ENCODE measurements at places on chromosomes 6 and 20. TPM values are rescaled to one million over a fixed set of nuclear protein-coding genes. Genes with fewer than 3 reads are reported as not detected.

DUSP22 gene
- total RNA-seq, result 15.6 TPM

SLC17A2 gene
- not detected for total RNA-seq

TBXT gene
- not detected for total RNA-seq

BPIFA1 gene
- not detected for total RNA-seq

HTR1E gene
- total RNA-seq, result not detected

RAET1L gene
- 0.35 TPM for total RNA-seq

TCP11 gene
- total RNA-seq, result not detected

PPP1R14C gene
- total RNA-seq, result 1.7 TPM

TPX2 gene
- 100 TPM for total RNA-seq

TRIM10 gene
- not detected for total RNA-seq

RBPJL gene
- not detected for total RNA-seq

BPIFB4 gene
- total RNA-seq, result not detected

KCNK15 gene
- 0.79 TPM for total RNA-seq

ARMC2 gene
- total RNA-seq, result 2.8 TPM

MYH7B gene
- not detected for total RNA-seq

BLCAP gene
- 48.8 TPM for total RNA-seq

PNLDC1 gene
- 0.10 TPM for total RNA-seq

PPP1R16B gene
- total RNA-seq, result 0.15 TPM

SERAC1 gene
- 2.4 TPM for total RNA-seq

POU3F2 gene
- total RNA-seq, result not detected

SHLD1 gene
- total RNA-seq, result 6.8 TPM

LY6G6D gene
- not detected for total RNA-seq

BMP2 gene
- total RNA-seq, result 0.29 TPM

UNC5CL gene
- total RNA-seq, result 0.47 TPM

C20orf173 gene
- total RNA-seq, result not detected

CHD6 gene
- total RNA-seq, result 6.2 TPM
